ENCODE measurements at places on chromosomes 7 and 10.

GRCh38 chr7:83478616-83479015 lies 170.3 kb downstream of the SEMA3E start:
- DNase-seq = no peak

DNA sequence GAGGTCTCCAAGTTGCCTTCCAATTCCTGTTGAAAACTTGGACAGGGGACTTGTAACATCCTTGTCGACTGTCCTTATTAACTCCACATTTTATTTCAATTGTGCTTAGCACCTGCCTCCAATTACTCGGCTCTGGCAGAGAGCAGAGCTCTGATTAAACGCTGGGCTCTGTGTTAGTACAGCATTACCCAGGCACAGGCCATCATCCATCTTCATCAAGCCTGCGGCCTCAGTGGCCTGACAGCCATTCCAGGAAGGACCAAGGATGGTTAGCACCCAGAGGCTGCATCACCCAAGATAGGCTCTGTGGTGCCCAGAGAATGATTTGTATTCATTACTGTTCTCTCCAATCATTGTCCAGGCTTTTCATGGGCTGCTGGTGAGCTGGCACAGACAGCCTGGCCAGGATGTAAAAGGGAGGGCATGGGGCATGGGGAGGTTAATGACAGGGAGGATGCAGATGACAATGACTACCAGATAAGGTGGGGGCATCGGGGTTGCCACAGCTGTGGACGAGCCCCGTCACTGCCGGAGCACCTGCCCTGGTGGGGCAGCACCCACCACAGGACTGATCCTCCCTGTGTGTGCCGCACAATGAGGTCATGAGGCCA lies 123.3 kb downstream of the PTPN20 start:
- no peak for DNase-seq

DNA sequence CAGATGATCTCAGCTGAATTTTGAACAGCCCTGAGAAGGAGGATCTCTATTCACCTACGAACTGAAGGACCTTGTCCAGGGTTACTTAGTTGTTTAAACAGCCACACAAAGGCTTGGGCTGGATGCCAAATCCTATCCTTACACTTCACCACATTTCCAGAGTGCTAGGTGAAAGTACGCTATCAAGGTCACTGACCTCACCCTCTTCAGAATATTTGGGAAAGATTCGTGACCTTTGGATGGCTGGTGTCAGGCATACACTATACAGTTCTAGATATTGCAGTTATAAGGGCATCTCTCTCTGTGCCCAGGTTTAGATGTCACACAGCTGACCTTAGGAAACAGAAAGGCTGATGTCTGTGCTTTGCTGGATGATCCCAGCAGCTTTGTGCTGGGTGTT lies 61.2 kb upstream of the ABLIM1 start:
- no peak for DNase-seq

- no peak for DNase-seq
These were observed 111.2 kb downstream of the GALNT11 start for GRCh38 chr7:152136686-152137085.

DNA sequence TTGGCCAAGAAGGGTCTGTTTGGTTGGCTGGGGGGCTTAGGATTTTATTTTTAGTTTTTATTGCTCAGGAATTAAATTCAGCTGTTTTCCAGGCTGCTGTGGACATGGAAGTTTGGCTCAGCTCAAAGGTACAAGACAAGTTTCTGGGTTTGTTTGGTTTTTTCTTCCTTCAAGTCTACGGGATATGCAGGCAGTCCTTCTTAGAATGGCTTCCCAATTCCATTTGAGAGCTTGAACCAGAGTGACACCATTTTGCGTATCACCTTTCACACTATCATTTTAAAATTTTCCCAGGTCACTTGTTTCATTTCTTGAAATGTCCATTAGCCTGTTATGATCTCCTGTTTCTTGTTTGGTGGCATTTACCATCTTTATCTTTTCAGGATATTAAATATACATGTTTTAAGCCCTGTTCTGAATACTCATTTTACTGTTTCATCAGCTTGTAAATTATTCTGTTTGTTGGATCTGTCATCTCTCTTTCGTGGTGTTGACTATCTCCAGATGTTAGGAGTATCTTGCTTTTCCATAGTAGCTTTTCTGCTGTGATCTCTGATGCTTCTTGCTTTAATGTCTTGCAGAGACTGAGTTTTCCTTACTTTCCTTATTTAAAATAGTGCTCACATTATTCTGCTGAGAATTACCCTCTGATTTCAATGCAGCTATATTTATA lies 9.4 kb upstream of the TMEM168 start:
- DNase-seq = no peak

DNA sequence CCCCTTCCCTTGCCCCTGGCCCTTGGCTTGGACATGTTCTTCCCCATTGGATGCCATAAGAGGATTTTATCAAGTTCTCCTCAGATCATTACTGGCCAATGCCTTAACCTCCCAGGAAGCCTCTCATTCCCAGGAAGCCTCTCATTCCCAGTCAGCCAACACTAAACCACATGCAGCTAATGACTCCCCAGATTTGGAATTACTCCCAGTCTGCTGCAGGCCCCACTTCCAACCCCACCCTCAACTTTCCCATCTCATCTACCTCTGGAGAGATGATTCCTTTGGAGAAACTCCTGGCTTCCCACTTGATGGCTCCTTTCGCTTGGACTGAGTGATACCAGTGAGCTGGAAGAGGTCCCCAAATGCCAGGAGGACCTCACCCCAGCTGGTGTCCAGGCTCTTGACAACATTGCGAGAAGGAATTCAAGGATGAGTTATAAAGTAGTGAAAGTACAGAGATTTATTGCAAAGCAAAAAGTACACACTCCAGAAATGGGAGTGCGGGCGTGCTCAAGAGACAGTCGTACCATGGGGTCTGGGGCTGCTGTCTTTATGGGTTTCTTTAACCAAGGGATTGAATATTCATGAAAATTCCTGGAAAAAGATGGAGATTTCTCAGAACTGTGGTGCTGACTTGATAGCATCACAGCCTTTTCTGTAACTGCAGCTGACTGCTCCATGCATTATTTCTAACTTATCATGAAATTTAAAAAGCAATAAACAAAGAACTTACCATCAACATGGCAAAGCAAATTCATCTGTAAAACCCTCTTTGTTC lies 117.2 kb upstream of the ADCY1 start:
- DNase-seq = no peak
